Lung microvascular endothelial cell (primary cell): ENCODE measurements at places on chromosomes 12 and 14.

DNA sequence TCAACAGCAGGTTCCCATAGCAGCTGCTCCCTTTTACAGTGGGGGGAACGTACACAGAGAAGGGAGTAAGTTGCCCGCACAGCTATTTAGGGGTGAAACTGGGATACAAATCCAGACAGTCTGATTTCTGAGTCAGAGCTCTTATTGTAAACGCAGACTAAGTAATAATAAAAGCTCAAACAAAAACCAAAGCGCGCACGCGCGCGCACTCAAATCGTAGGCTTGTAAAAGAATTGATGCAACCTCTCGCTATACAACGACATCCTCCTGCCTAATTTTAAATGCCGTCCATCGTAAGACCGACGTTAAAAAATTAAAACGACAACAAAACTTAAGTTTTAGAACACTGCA is 747 bp upstream of the DACT1 start:
- DNase-seq = peak; percentile 50

DNA sequence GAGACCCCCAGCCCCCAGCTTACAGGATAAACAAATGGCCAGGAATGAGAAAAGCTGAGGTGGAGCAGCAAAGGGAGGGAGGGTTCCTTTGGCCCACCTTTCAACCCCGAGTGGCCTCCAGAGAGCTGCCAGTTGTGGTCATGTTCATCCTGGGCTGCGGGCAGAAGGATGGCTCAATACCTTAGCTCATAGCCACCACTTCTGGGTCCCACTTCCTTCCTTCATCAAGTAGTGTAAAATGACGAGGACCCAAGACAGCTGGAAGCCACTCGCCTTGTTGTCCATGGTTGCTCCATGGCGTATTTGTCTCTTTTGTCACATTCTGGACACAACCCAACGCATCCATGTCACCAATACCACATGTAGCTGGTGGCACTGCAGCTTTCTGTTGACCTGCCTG is 24.2 kb downstream of the CRACR2A start:
- no peak for DNase-seq

DNA sequence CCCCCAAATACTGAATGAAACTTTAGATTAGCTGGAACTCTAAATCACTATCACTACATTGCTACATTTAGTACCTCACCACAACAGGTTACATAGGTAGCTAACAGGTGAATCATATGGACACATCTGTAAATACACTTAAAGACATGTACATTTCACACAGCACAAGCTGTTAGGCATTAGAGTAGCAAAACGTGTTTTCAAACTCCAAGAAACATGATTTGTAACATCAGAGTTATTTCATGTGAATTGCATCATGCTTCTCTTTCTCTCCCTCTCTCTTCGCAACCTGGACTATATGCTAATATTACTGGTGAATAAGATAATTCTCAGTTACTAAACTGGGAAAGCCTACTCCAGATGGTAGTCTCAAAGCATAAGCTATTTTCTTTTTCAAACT is 4.3 kb downstream of the SEL1L start:
- no peak for DNase-seq

DNA sequence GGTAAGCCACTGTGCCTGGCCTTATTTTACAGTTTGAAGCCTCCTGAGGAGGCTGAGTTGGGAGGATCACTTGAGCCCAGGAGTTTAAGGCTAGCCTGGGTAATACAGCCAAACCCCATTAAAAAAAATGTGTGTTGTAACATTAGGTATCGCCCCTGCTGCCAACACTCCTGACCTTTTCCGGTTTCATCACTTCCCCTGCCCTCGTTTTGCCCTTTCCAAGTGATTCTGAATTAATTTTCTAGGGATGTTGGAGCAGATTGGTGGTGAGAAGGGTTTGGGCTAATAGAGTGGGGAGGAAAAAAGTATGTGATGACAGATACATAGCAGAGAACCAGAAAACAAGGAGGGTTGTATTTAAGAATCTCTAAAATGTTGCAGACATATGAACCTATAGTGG is 25.6 kb upstream of the C12orf71 start:
- peak; percentile 52 for DNase-seq

DNA sequence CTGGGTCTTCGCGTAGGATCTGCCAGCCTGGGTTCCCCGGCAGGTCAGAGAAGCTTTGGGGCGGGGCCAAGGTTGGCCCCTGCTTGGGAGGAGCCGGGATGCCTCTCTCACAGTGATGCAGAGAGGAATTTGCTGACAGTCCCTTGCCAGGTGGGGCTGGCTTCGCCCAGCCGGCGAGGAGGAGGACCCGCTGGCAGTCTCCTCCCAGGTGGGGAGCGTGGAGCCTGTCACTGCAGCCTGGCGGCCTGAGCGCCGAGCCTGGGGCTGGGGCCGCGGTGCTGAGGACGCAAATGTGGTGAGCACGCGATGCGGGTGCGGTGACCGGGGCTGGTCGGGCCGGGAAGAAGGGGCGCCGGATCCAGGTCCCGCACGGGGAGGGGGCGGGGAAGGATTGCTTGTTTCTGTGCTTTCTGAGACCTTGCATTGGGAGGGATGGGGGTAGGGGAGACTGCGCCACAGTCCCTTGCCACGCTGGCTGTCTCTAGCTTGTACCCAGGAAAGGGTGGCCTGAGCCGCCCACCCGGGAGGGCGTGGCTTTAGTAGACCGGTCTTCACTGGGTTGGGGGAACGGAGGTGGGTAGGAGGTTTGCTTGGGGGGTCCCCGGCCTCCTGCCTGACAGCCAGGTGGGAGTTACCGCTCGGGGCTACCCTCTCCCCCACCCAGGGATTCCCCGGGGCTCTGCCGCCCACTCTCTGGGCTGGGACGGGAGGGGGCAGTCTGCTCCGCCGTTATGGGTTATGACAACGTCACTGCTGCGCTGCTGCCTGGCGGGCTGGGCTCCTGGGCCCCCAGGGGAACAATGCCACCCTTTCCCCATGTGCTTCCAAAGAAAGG is at the start of gene TMEM63C:
TSS of gene TMEM63C (plus strand) at position 196 of the 835 bp plus-strand sequence. CDS start 37,016 bp downstream, outside the sequence.
- no peak for DNase-seq

- DNase-seq = no peak
These were observed 816.4 kb upstream of the FBXO33 start for GRCh38 chr14:40248671-40249070.

DNA sequence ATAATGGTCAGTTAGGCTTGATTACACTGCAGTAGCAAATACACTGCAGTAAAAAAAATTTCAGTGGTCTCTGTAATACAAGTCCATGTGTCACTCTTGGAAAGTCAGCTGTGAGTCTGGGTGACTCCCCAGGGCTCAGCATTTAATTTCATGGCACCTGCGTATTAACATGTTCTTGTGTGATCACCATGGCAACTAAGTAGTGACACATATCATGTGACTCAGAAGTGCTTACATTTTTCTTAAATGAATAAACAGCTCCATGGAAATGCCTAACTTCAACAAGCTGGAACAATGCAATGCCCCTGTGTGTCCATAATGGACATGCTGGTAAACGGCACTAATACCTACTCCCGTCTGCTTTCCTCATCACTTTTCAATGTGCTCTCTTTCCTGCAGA is 88.5 kb upstream of the ANO4 start:
- DNase-seq = peak; percentile 74

GRCh38 chr12:94795520-94795919 is 145.2 kb upstream of the TMCC3 start:
- DNase-seq = peak; percentile 28

- DNase-seq = no peak
These were observed 966.7 kb downstream of the SLC6A15 start for GRCh38 chr12:83945871-83946270.

DNA sequence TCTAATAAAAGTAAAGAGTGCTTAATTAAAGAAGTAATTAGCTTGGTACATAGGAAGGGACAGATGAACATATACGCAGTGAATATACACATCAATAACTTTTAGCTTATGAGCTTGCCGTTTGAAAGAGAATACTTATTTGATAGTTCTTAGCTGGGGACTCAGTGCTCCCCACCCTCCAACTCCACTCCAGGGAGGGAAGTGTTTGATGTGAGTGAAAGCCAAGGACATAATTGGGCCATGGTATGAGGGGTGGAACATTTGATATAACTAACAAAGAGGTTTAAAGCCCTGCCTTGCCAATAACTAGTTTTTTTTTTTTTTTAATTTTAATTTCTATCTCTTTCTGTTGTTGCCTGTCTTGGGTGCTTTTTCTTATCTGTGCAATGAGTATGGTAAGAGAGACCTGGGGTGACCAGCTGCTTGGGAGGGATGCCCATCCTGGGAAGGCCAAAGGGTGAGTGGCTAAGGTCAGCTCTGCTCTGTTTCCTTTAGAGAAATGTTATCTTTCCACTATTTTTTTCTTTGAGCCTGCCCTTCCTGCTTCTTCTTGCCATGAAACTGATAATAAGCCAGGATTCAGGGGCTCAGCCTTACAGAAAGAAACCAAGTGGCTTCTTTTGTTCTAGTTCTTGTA is 132.8 kb upstream of the CPSF6 start:
- DNase-seq = no peak

DNA sequence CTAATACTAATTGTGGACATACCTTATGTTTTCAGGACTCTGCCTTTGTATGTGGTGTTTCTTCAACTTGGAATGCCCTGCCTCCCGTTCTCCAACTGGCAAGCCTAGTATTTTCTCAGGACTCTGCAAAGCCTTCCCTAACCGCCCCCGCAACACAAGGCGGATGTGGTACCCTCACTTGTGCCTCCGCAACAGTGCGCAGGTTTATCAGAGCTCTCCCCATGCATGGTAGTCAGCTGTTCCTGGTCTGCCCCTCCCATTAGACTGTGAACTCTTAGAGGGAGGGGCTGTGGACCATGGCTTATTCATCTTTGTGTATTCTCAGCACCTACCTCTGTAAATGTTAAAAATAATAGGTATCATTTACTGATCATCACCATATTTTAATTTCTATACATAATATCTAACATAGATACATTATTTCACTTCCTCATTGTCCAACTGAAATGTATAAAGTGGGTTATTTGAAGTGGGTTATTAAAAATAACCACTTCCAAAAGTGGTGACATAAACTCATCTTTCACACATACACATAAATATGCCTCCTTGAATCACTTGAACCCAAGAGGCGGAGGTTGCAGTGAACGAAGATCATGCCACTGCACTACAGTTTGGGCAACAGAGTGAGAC is 9.0 kb downstream of the LPAR5 start:
- no peak for DNase-seq

DNA sequence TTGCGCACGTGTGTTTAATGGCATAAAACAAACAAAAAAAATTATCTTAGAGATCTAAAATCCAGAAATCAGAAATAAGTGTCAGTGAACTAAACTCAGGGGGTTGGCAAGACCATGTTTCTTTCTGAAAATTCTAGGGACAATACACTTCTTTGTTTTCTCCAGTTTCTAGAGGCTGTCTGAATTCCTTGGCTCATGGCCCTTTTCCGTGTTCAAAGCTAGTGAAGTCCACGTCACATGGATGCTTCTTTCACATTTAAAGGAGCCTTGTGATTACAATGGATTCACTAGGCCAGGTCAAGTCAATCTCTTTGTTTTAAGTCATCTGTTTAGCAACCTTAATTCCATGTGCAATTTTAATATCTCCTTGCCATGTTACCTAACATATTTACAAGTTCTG is 22.4 kb downstream of the SLCO1B3 start:
- no peak for DNase-seq

DNA sequence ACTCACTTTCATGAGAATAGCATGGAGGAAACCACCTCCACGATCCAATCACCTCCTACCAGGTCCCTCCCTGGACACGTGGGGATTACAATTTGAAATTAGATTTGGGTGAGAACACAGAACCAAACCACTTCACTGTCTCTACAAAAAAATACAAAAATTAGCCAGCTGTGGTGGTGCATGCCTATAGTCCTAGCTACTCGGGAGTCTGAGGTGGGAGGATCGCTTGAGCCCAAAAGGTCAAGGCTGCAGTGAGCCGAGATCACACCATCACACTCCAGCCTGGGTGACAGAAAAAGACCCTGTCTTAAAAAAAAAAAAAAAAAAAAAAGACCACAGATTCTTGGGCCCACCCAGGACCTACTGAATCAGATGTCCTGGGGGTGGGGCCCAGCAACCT is 28.3 kb downstream of the BRI3BP start:
- no peak for DNase-seq

GRCh38 chr14:98564541-98564940 is 707.5 kb downstream of the BCL11B start:
- no peak for DNase-seq

- no peak for DNase-seq
These were observed 86.4 kb downstream of the SCN8A start for GRCh38 chr12:51677284-51677968.

GRCh38 chr14:69711881-69712560 is 54.9 kb upstream of the SRSF5 start:
- DNase-seq = no peak

- DNase-seq = no peak
These were observed 6.1 kb upstream of the CNIH1 start for GRCh38 chr14:54447231-54447692.

GRCh38 chr14:85342858-85343607 is 186.9 kb upstream of the FLRT2 start:
- DNase-seq = peak; percentile 75

GRCh38 chr12:114612062-114612461 is 71.9 kb downstream of the TBX3 start:
- DNase-seq = no peak

DNA sequence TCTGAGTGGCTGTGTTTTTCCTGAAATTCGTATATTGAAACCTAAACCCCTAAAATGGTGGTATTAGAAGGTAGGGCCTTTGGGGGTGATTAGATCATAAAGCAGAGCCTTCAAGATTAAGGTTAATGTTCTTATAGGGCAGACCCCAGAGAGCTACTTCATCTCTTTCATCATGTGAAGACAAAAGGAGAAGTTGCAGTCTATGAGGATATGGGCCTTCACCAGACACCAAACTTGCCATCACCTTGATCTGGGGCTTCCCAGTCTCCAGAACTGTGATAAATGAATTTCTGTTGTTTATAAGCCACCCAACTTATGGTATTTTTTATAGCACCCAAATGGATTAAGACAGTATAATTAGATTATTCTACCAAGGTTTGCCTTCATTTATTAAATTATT is 275.0 kb upstream of the ATP2B1 start:
- DNase-seq = no peak

GRCh38 chr12:21502164-21502496 is 541 bp downstream of the GOLT1B start:
- DNase-seq = peak; percentile 56

GRCh38 chr12:48889679-48890078 is 24.0 kb upstream of the RND1 start:
- DNase-seq = no peak

GRCh38 chr12:42468341-42468821 is 121.2 kb downstream of the PRICKLE1 start:
- DNase-seq = peak; percentile 19

DNA sequence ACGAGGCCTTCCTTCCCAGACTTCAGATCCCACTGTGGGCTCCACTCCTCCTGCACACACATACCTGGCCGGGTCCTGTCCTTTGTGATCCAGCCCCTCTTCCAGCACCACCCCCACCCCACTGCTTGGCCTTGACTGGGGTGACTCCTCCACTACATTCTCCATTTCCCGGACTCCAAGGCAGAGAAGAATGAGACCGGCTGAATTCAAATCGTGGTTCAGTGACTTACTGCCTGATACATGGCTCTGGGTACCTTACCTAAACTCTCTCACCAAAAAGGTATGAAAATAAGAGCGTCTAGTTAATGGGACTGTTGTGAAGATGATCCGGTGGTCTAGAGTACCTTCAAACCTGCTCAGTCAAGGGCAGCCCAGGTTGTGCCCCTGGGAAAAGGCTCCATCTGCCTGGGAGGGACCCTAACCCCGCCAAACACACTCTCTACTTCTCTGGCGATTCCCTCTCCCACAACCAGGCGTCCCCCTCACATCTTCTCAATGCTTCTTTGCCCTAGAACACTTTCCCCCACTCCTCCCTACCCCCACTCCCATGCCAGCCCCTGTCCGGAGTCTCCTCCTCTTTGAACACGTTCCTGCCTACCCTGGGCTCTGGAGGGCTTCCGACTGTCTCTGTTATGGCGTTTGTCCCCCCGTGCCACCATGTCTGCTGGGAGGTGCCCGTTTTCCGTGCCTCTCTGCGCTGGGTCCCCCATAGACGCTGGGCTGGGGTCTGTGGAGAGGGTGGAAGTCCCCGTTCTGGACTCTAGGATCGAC is 1.5 kb upstream of the ZBTB42 start:
- DNase-seq = no peak
